ENCODE measurements at places on chromosomes 11 and 22.

DNA sequence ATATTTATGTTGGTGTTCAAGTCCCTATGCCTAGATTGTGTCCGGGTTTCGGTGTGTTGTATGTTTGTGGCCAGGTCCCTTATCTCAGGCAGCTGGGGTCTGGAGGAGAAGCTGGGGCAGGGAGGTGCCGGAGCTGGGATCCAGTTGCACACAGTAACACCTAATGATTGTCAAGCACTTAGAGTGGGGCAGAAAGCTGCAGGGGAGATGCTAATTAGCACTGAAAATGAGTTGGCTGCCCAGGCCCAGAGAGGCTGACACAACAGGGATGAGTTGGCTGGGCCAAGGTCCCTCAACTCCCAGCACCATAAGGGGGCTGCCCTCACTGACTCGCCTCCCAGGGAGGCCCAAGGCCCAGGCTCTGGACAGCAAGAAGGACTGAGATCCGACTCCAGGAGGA lies 12.2 kb downstream of the PDE2A start:
- DNase-seq = no peak

DNA sequence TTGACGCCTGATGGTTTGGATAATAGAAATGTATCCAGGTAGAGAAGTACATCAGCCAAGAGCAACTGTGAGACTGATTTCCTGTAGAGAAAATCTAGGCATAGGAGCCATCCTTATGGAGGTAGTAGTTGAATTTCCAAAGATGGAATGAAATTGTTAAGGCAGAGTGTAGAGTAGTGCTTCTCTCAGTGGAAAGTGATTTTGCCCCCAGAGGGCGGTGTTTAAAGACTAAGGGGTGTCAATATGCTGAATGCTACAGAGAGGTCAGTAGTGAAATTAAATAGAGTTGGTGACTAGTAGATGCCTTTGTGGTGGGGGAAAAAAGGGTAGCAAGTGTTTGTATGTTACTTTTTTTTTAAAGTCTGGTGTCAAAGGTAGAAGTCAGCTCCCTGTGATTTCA lies 54.5 kb downstream of the TRIM44 start:
- DNase-seq = no peak

GRCh38 chr22:35809816-35810215 lies 92.1 kb downstream of the APOL5 start:
- no peak for DNase-seq

GRCh38 chr11:83835423-83835822 lies 549.3 kb upstream of the CCDC90B start:
- no peak for DNase-seq

DNA sequence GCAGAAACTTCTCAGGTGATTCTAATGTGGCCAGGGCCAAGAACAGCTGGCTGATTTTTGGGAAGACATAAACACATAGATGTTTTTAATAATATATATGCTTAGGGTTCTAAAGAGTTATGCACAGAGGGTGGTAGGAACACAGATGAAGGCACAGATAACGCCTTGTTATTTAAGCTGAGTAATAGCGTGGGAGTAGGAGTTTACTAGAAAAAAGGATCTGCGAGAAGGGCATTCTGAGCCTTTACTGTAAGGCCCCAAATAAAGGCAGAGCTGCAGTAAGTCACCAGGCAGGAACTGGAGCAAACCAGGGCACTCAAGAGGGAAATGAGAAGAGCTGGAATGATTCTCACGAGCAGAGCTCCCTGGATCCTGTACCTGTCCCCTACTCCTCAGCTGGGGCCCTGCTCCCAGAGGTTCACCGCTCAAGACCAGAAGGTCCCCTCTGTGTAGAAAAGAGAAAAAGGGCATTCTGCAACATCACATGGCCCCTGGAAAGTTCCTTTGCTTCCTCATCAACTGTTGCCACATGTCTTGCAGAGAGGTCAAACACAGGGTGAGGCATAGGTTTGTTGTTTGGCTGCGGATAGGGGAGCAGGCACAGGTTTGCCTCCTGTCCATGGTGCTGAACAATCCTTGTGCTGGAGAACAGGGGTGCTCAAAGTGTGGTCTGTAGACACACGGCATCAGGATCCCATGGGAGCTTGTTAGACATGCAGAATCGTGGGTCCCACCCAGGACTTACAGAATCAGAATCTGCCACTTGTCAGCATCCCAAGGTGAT lies 125.7 kb downstream of the TENM4 start:
- no peak for DNase-seq

DNA sequence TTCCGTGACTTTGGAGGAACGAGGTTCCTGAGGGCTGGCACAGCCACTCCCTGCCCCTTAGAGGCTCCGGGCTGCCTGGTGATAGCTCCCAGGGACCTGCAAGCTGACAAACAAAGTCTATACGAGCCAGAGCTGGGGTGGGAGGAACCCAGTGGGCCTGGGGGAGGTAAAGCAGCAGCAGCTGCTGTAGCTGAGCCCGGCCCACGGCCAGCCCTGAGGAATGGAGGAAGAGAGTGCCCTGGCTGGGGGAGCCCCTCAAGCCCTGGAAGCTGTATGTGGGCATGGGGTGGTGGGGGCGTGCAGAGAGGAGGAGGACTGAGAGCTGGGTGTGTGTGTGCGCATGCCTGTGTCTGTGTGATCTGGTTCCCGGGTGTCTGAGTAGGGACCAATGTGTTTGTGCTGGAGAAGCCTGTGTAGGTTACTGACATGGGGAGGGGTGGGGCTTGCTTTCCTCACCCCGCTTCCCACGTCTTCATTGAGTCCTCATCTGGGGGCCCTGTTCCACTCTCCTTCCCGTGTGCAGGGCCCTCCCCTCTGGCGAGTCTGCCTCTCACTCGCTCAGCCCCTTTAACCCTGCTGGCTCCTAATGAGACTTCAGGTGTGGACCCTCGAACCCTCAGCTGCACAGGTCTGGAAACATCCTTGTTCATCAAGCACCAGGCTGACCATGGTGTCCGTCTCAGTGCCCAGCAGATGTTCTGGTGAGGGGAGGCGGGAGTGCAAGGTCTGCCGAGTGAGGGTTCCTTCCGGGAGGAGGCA lies 10.8 kb downstream of the ST3GAL4 start:
- no peak for DNase-seq

DNA sequence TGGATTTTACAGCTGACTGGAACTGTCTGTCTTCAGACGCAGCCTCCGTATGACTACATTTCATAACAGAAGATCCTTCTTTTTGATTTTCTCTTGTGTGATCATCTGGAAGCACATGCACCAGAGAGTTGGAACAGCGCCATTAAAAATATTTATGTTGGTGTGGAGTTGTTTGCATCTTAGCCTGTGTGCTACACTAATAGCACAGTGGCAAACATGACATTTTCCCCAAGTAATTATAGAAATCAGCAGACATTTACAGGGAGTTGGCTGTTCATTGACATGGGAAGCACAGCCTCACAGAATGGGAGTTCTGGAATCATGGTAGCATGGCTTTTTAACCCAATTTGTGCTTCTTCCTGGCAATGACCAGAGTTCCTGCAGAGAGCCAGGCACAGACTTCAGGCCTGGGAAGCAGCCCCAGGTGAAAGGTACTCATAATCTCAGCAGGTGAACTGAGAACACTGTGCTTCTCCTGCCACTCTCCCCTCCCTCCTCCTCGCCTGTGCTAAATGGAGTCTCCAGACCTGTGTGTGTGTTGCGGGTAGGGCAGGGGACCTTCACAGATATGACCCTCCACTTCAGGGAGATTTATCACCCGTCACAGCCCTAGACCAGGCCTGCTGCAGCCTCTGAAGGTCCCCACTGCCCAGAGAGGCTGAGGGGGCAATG lies 82.8 kb upstream of the PLET1 start:
- DNase-seq = no peak

- DNase-seq = no peak
Observed at GRCh38 chr11:113663567-113663966, 42.5 kb downstream of the TMPRSS5 start.

DNA sequence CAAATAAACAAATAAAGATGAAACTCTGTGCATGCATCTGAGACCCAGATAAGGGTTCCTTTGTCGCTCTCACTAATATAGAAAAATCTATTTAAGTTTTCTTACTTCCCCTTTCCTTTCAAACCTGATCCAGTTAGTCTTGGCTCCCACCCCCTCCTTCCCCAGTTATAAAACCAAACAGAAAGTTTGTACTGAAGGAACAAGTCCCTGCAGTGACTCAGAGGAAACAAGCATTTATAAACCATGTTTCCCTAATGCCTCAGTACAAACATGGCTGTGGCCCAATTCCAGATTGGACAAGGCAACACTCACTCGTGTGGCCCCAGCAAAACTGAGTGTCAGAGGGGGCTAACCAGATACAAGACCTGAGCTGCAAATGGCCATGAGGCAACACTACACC lies 65.5 kb upstream of the ARHGAP20 start:
- DNase-seq = no peak

- DNase-seq = no peak
Observed at GRCh38 chr22:49803134-49803533, 24.5 kb downstream of the BRD1 start.
